Fibroblast of lung (primary cell): ENCODE measurements at places on chromosomes 11 and 22. TPM values are rescaled to one million over a fixed set of nuclear protein-coding genes. Genes with fewer than 3 reads are reported as not detected.

LSP1 gene
- 1.8 and 6.7 TPM in 2 replicates for total RNA-seq

TMEM126A gene
- 36.0 and 36.7 TPM in 2 replicates for total RNA-seq

UCP3 gene
- total RNA-seq: 0.26 and 0.33 TPM in 2 replicates

SLC5A1 gene
- not detected in 2 replicates for total RNA-seq

DEPDC5 gene
- 8.2 and 10.4 TPM in 2 replicates for total RNA-seq

APOL5 gene
- not detected in 2 replicates for total RNA-seq

RIMBP3C gene
- under 0.01 and 0.50 TPM in 2 replicates for total RNA-seq

DNA sequence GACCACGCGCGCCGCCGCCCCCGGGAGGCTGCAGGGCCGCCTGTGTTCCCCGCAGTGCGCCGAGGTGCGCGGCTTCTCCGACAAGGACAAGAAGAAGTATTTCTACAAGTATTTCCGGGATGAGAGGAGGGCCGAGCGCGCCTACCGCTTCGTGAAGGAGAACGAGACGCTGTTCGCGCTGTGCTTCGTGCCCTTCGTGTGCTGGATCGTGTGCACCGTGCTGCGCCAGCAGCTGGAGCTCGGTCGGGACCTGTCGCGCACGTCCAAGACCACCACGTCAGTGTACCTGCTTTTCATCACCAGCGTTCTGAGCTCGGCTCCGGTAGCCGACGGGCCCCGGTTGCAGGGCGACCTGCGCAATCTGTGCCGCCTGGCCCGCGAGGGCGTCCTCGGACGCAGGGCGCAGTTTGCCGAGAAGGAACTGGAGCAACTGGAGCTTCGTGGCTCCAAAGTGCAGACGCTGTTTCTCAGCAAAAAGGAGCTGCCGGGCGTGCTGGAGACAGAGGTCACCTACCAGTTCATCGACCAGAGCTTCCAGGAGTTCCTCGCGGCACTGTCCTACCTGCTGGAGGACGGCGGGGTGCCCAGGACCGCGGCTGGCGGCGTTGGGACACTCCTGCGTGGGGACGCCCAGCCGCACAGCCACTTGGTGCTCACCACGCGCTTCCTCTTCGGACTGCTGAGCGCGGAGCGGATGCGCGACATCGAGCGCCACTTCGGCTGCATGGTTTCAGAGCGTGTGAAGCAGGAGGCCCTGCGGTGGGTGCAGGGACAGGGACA, 2.7 kb downstream of the NLRP6 start:
- no peak for DNase-seq

- no peak for DNase-seq
These were observed 756 bp downstream of the CLNS1A start for GRCh38 chr11:77636731-77637344.

DNA sequence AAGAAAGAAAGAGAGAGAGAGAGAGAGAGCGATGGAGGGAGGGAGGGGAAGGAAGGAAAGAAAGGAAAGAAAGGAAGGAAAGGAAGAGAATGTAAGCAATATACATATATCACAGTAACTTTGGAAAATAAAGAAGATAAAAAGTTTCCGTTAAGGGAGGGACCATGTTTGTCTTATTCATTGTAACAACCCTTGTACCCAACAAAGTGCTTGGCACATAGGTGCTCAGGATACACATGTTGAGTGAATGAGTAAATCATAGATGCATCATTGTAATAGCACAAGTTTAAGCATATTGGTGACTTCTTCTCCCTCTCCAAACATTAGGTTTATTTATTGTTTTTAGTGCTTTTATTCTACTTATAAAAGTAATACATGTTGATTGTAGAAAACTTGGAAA, 39.7 kb upstream of the ZNRF3 start:
- DNase-seq: no peak

DNA sequence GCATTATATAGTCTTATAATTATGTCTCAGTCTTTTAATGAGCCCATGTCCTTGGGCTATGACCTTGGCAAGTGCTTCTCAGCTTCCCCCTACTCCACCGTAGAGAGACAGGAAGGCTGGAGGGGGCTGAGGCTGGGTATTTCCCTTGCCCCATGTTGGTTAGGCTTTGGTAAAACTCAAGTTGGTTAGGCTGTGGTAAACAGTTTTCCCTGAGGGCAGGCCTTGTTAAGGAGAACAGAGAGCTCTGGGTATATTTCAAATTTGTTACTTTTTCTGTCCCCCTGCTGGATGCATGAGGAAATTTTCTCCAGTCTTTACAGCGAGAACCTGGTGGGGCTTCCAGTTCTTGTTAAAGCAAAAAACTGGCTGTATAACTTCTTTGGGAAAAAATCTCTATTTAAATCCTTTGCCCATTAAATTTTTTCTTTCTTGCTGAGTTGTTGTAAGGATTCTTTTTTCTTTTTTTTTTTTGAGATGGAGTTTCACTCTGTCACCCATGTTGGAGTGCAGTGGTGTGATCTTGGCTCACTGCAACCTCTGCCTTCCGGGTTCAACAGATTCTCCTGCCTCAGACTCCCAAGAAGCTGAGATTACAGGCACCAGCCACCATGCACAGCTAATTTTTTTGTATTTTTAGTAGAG, 12.2 kb upstream of the DCHS1 start:
- peak; percentile 49 for DNase-seq

DNA sequence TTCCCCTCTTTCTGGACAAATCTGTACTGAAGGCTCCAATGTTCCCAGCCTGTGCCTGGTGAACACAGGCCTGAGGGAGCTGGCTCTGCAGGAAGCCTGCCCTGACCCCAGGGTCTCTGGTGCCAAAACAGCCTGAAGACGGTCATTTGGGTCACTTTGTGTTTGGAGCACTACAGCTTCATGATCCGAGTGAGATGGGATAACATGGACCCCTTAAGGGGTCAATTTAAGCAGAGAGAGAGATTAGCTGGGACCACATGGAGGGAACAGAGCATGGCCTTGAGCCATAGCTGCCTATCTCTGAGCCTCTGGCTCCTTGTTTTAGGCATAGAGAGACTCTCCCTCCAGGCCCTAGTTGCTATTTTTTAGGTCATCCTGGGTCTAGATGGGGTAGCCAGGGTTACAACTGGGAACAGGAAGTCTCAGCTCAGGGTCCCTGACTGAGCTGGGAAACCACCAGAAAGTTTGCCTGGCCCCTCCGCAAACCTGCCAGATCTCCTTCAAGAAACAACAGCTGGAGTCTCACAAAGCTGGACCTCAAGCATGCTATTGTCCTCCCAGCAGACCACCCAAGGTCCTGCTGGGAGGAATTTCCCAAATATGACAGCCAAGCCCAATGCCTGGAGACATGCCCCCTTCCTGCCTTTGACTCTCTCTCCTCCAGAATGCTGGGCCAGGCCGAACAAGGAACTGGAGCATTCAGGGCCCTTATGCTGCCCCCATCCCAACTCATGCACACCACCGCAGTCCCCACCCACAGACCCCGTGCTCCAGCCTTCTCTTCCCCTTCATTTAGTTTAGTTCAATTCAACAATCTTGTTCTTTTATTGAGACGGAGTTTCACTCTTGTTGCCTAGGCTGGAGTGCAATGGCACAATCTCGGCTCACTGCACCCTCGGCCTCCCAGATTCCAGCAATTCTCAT, 4.0 kb downstream of the SLCO2B1 start:
- DNase-seq: no peak

- DNase-seq: no peak
These were observed 65.1 kb downstream of the DBX1 start for GRCh38 chr11:20095189-20095588.

- DNase-seq: no peak
These were observed 47.7 kb downstream of the CCDC81 start for GRCh38 chr11:86422371-86422770.

DNA sequence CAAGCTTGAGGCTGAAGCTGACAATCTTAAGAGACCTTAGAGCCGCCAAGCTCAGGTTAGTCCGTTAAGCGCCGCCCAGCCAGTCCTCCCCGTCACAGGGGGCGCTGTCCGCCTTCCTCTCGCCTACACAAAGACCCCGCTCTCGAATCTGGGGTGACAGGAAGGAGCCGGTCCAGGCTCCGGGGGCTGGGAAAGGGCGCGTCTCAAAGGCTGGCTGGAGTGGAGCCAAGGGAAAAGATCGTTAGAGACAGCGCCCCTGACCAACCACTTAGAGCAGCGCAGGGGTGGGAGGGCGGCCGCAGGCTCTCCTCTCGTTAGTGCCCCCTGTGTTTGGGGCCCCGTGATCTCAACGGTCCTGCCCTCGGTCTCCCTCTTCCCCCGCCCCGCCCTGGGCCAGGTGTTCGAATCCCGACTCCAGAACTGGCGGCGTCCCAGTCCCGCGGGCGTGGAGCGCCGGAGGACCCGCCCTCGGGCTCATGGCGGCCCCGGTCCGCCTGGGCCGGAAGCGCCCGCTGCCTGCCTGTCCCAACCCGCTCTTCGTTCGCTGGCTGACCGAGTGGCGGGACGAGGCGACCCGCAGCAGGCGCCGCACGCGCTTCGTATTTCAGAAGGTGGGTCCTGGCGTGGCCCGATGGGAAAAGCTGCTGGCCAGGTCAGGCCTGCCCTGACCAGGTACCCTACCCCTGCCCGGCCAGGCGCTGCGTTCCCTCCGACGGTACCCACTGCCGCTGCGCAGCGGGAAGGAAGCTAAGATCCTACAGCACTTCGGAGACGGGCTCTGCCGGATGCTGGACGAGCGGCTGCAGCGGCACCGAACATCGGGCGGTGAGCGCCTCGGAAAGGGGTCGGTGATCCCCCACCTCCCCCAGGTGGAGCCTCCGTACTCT, at the start of gene MUS81:
TSS of gene MUS81 (plus strand) at position 156 of the 887 bp plus-strand sequence. CDS start at position 477, 321 bp downstream.
- DNase-seq: peak; percentile 98

DNA sequence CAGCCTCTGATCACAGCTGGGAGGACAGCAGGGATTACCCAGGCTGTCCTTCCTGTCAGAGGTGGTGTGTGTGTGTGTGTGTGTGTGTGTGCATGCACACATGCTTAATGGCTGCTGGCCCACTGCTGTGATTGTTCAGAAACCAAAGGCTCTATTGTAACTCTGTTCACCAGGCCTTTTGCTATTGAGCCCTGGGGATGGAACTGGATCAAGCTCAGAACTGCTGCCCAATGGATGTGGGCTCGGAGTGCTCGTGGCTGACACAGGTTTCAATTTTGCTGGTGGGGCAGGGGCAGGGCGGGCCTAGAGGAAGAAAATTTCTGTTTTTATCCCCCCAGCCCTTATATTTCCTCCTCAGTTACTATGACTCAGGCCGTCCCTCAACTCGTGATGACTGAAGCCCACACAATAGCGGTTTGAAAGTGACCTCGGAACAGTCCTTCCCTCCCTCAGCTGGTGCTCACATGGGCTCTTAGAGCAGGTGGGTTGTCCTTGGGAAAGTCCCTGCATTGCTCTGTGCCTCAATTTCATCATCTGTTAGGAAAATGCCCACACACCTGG, 359.3 kb downstream of the TENM4 start:
- no peak for DNase-seq

DNA sequence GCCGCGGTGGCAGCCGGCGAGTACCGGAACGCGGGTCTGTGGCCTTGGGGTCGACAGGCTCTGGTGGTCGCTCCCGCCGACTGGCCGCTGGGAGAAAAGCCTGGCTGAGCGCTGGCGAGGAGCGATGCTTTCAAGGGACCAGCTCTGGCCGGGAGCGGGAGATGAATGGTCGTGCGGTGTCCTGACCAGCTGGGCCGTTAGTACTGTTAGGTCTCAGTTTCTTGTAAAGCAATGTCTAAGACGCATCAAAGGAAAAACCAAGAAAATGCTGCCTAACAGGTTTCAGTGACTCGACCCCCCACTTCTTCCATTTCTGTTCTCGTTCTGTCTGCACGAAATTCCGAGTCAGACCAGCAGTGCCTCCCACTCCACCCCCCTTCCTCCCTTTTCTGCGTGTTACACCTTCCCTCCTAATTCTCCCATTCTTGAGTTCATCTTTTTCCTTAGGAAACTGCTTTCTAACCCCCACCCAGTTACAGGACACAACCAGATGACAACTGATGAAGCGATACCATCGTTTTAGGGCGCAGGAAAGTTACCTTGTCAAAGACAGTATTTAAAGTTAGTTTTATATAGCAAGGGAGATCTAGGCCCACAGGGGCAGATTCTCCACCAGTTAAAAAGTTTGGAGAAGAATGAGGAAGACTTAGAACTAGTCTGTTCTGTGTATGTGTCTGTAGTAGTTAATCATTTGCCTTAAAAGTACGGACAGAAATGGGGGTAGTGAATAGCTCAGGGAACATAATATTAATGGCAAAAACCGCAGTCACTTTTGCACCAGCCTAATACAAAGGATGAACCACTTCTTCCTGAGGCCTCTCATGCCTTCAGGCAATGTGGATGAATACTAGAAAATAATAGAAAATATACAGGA, 1.0 kb downstream of the CUL5 start:
- peak; percentile 11 for DNase-seq

DNA sequence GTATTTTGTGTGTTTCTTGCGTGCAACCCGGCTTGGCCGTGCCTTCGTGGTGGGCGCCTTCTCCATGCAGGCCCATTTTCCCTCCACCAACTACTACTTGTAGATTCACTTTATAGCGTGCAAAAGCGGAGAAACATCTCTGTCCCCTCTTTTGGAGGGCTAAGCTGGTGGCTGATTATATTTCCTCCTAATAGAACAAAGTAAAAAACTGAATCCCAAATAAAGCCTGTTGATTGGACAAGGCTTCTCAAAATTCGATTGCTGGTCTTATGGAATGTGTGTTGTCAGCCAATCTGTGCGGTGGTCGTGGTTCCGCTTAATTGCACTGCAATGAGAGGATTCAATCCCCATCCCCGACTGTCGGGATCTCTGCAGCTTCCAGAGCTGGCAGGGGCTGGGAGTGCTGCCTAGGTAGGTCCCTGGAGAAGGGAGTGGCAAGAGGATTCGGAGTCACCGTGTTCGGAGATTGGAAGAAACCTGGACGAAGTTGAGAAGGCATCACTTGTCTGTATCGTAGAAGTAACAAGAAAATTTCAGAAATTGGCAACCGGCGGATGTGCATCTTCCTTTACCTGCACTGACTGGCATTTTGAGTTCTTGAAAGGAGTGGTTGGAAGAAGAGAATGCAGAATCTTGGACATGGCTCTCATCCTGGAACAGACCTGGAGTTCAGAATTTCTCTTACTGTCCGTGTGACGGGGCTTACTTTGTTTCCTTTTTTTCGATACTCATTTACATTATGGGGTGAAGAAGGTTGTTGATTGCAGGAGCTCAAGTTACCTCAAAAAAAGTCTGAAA, 1.1 kb downstream of the HMGXB4 start:
- DNase-seq: peak; percentile 20

DNA sequence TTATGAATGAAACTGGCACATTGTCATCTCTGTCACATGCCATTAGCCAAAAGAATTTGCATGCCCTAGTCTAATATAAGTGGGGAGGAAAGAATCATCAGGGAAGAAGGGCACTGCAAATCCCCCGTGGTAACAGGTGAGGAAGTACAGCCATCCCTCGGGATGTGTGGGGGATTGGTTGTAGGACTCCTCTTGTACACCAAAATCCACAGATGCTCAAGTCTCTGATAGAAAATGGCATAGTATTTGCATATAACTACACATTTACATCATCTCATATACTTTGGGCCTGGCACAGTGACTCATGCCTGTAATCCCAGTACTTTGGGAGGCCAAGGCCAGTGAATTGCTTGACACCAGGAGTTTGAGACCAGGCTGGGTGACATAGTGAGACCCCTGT, 109.7 kb downstream of the HIPK3 start:
- no peak for DNase-seq
